ENCODE measurements at places on chromosomes 13 and 19.

- no peak for DNase-seq
Measured at GRCh38 chr13:39345982-39346381, 257.0 kb downstream of the LHFPL6 start.

- DNase-seq, result no peak
Measured at GRCh38 chr13:42899266-42899665, 92.8 kb downstream of the EPSTI1 start.

DNA sequence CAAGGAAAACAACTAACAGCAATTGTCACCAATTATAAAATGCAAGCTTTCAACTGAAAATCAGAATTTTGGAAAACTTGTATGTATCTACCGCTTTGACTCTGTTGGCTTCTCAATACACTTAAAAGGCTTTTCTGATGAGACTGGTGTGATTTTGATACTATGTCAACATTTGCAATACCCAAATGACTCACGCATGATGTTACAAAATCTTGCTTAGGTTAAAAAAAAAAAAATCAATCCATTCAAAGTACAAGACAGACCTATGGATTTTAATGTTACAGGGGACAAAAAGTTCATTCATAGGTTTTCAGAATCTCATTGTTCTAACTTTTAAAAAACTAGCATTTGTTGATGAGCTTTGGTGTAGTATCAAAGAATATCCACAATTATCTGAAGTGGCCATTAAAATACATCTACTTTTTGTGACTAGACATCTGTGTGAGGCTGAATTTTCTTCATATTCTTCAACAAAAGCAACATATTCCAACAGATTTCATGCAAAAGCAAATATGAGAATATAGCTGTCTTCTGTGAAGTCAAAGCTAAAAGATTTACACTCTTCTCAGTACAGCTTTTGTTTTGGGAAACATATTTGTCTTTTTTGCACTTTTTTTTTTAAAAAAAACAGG, 10.7 kb downstream of the ELF1 start:
- DNase-seq, result no peak

DNA sequence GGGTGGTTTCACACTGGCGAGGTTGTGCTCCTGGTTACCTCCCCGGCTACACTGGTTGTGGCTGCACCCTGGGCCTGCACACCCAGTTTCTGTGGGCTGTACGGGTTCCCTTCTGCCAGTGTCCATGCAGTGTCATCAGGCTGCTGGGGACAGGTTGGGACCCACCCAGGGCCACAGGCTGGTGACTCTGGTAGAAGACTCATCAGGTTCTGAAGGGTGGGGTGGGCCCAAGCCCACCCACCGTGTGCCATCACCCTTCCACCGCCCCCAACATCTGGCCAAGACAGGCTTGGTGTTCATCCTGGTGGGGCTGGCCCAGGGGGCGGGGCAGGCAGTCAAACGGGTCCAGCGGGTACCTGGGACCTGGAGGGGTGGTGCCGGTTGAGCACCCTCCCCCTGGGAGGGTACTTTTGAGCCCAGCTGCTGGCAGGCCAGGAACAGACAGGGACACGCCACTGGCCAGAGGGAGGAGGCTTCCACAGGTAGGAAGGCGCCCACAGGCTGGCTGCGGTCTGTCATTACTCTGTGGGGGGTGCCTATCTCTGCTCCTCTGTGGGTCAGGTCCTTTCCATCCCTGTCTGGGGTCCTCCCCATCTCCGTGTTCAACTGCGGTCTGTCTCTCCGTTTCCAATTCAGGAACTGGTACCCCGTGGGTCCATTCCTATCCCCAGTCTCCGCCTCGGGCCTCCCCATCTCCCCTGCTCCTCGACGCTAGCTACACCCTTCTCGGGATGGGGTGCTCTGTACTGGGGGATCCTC, at the start of gene RNF225:
TSS of gene RNF225 (plus strand) at position 437 of the 759 bp plus-strand sequence. CDS start 434 bp downstream, outside the sequence.
- DNase-seq, result no peak

DNA sequence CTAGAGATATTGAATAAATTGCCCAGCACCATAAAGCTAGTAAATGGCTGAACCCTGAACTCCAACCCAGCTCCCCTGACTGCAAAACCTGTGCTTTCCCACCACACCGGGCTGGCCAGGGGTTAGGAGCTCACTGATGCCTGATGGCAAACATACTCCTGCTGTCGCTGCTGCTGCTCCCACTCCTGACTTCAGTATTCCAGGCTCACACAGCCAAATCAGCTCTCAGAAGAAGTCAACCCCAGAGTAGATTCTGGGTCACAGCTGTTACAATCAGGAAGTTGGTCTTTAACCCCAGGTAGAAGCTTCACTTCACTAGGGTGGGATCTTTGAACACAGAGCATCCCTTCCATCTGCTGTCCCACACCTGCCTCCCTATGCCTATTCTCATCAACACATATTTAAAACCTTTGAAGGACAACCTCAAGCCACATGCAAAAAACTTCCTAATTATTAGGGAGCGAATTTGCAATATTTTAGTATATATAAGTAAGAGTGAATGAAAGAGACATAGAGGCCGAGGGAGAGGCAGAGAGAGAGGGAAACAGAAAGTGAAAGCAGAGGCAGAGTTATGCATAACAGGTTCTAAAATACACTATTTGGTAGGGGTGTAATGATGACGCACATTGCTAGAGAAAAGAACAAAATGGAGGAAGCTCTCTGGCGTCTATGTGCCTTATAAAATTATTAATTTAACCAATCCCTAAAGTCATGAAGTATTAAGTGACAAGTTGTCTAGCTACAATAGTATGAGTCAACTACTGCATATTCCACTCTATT, 99.4 kb upstream of the SERP2 start:
- no peak for DNase-seq

GRCh38 chr19:6062274-6062673, 48.0 kb downstream of the RFX2 start:
- DNase-seq, result no peak

DNA sequence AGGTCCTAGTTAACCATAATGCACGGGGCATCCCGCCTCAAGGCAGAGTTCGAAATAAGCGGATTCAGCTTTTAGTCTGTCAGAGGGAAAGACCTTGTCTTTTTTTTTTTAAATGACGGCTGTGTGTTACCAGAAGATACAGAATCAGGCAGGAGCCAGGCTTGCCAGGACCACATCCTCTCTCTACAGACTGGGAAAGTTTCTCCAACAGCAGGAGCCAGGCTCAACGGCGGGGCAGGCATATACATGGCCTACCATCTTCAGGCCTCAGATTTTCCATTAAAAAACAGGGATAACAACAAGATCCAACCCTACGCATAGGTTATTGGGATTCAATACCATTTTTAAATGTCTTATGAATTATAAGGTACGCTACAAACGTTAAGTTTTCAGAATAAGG, 17.8 kb downstream of the IRS2 start:
- no peak for DNase-seq

DNA sequence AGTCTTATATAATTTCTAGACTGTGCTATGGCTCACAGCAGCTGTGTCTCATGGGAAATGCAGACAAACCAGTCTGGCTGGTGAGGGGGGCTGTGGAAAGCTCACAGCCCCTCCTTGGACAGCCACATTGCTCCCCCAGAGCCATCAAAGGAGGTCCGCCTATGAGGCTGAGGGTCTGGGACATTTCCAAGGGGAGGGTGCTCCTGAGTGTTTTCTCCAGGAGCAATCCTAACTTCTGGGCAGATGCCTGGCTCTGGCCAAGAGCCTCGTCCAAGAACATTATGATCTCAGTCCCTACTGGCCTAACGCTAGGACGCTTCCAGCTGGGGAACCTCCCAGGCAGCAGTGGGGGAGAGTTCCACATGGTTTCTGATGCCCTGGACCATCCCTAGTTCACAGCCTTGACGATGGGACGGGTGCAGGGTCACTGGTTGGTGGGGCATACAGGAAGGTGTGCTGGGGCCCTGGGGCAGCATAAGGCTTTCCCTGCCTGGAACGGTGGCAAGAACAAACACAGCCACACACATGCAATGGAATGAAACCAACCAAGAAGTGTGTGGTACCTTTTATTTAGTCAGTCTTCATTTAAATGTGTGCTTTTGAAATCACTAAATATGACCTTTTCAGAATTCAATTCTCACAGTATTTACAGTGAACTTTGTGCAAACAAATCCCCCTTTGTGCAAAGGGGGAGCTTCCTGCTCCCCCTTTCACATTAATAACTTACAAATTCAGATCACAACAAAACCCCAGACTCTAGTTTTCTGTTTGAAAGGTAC, 60.6 kb downstream of the CDADC1 start:
- no peak for DNase-seq

DNA sequence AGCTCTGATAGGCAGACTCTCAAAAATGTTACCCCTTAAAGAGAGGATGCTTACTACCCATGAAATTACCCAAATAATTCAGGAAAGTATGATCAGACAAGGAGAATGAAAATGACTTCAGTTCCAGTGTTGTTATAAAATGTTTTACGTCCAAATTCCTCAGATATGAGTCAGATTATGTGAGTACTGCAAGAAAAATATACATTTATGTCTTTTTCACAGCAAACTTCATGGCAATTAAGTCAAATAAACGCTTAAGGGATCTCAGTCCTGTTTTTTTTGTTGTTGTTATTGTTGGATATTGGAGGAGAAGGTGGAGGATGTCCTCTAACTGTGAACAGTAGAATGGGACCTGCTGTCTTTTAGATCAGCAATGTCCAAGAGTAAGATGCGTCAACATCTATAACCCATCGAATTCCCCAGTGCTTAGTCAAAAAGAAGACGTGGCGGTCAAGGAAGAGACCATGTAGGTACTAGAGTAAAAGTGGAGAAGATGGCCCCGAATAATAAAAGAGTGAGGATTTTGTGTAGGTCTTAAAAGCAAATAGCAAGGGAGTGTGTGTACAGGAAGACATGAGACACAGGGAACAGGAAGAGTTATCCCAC, 215.4 kb upstream of the IRS2 start:
- no peak for DNase-seq

DNA sequence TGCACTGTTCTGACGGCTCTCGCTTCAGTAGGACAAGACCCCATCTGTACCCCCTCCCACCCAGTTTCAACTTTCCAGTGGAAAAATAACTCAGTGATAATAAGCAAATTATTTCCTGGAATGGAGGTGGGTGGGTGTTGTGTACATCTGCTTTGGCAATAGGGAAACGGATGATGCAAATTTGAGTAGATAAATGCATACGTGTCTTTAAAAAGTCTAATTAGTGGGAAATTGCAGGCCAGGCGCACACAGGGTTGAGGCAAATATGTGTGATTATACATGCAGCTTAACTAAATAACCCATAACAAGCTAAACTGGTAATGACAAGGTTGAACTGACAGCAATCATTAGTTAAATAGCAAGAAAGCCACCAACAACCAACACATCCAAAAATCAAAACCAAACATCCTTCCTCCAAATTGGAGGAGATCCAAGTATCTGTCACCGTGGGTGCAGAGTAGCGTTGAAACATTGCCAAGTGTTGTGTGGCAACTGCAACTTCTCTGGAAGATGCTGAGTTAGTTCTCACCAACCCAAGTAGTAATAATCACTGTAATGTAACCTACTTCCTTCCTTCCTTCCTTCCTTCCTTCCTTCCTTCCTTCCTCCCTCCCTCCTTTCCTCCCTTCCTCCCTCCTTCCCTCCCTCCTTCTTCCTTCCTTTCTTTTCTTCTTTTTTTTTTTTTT, 54.6 kb downstream of the TRPM4 start:
- no peak for DNase-seq
